Karpas-422 (cell line): ENCODE measurements at places on chromosomes 6 and 20. TPM values are rescaled to one million over a fixed set of nuclear protein-coding genes. Genes with fewer than 3 reads are reported as not detected.

FLRT3 gene
- not detected in 2 replicates for total RNA-seq

RIPOR3 gene
- not detected in 2 replicates for total RNA-seq

DOP1A gene
- 33.6 and 50.2 TPM in 2 replicates for total RNA-seq

PPP1R14C gene
- total RNA-seq: 0.32 TPM in 1 of 2 replicates, not detected in the other

TTK gene
- total RNA-seq: 28.0 and 52.0 TPM in 2 replicates

BCL2L1 gene
- 41.0 and 56.1 TPM in 2 replicates for total RNA-seq

CTCFL gene
- total RNA-seq: not detected in 2 replicates

RSPO4 gene
- total RNA-seq: not detected in 2 replicates

MACROD2 gene
- total RNA-seq: 0.04 and 0.15 TPM in 2 replicates

KIF25 gene
- not detected in 2 replicates for total RNA-seq

SLC32A1 gene
- not detected in 2 replicates for total RNA-seq

GRCh38 chr6:23031986-23032385 lies 462.6 kb downstream of the HDGFL1 start:
- H3K27ac ChIP-seq: no peak overlapping the region
- H3K4me1 ChIP-seq: no peaks in the 10 kb centered on the region
- no peaks in the 10 kb centered on the region for H3K27me3 ChIP-seq
- H3K36me3 ChIP-seq: no peaks in the 10 kb centered on the region
- DNase-seq: no peak

GRCh38 chr20:50292591-50293283 lies 102.1 kb downstream of the CEBPB start:
- H3K36me3 ChIP-seq: no peaks in the 10 kb centered on the region
- no peak overlapping the region for H3K4me3 ChIP-seq
- no peak for DNase-seq
- H3K27ac ChIP-seq: no peak overlapping the region

DNA sequence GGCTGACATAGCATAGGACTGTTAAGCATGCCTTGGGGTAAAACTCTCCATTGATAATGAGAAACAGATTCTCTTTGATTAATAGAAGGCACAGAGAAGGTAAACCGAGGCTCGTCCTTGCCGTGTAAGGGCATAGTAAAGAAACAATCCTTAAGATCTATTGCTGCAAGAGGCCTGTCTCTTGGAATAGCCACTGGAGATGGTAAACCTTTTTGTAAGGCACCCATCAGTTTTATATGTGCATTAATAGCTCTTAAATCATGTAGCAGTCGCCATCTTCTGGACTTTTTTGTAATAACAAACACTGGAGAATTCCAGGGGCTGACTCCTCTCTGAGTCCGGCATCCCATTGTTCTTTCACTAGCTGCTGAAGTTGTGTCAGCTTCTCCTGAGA lies 8.4 kb upstream of the ABHD12 start:
- no peaks in the 10 kb centered on the region for H3K36me3 ChIP-seq
- H3K4me3 ChIP-seq: no peak overlapping the region
- no peaks in the 10 kb centered on the region for H3K27me3 ChIP-seq
- DNase-seq: peak; percentile 80
- no peak overlapping the region for H3K27ac ChIP-seq
- H3K4me1 ChIP-seq: peaks cover 18% of the 10 kb centered on the region

- no peak overlapping the region for H3K4me3 ChIP-seq
- no peak for DNase-seq
- H3K4me1 ChIP-seq: no peaks in the 10 kb centered on the region
- H3K27ac ChIP-seq: no peak overlapping the region
Observed at GRCh38 chr6:149385998-149386646, 13.9 kb upstream of the SUMO4 start.

DNA sequence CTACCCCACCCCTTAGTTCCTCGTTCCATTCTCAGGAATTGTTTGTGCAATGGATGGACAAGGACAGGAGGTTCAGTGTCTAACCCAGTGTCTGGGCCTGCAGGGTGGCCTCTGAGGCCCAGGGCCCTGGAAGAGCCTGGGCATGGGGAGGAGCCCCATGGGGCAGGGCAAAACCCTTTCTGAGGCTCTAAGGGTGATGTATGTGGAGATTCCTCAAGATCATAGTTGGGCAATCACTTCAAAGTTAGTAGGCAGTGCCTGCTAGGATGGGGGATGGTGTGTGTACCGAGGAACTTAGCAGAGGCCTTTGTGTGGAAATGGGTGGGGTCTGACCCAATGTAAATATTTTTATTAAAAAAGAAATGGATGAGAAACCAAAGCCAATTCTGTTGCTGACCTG lies 6.7 kb upstream of the C2 start:
- DNase-seq: no peak
- H3K36me3 ChIP-seq: no peaks in the 10 kb centered on the region
- H3K4me1 ChIP-seq: no peaks in the 10 kb centered on the region
- H3K4me3 ChIP-seq: no peak overlapping the region
- H3K27ac ChIP-seq: no peak overlapping the region
- no peaks in the 10 kb centered on the region for H3K27me3 ChIP-seq

DNA sequence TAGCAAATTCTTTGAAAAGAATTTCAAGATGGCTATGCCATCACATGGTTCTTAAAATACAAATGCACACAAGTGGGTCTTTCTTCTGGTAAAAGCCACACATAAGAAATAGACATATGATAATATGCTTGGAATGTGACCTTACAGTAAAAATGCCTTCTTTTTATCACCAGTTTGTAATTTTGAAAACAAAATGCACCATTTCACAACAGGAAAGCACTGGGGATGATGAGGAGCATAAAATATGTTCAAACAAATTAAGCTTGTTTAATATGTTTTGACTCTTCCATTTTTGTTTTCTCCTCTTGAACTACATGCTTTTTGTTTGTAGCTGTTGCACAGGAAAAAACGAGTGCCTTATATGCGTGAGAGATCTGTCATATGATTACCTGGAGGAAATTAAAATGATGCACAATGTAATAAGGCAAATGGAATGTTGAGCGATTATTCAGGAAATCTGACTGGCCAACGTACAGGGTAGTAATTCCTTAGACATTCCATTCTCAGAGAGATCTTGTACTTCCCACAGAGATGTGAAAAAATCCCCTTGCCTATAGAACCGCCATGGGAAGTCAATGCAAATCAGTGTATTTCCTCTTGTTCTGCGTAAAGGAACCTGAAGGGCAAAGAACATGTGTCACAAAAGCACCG lies 911.6 kb downstream of the TFAP2A start:
- no peak for DNase-seq
- H3K27me3 ChIP-seq: no peaks in the 10 kb centered on the region
- no peaks in the 10 kb centered on the region for H3K36me3 ChIP-seq
- no peaks in the 10 kb centered on the region for H3K4me1 ChIP-seq
- no peak overlapping the region for H3K27ac ChIP-seq

DNA sequence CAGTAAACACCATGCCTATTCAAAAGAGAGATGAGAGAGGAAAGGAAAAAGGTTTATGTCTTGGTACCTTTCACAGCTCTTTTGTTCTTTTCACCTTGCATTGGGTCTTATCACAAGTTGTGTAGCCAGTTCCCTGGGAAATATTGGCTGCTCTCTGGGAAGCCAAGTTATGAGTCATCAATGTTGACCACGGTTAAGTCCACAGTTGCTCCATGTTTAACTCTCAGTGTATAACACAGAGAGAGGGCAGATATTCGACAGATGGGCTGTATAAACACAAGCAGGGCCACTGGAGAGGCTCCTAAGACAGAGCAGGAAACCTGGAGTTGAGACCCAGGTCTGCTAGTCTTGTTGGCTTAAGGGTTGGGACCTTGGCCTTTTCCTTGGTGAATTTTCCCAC lies 718.6 kb downstream of the QKI start:
- H3K27ac ChIP-seq: no peak overlapping the region
- H3K4me1 ChIP-seq: no peaks in the 10 kb centered on the region
- DNase-seq: no peak
- H3K4me3 ChIP-seq: no peak overlapping the region
- H3K36me3 ChIP-seq: no peaks in the 10 kb centered on the region
- no peaks in the 10 kb centered on the region for H3K27me3 ChIP-seq

DNA sequence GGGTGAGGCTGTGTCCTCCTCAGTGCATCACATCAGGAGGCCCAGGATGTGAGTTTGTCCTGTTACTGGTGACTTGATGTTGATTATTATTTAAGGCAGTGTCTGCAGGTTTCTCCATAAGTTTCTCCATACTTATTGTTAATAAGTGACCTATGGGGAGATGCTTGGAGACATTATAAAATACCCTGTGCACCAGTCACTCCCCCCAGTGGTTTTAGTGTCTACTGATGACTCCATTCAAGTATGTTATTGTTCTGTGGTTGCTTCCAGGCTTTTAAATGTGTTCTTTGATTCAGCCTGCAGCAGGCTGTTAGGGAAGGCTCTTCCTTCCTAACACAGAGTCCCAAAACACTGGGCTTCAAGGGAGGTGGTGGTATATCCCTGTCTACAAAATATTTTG lies 14.6 kb upstream of the CST3 start:
- DNase-seq: no peak
- no peak overlapping the region for H3K4me3 ChIP-seq
- H3K27ac ChIP-seq: no peak overlapping the region
- no peaks in the 10 kb centered on the region for H3K4me1 ChIP-seq

GRCh38 chr6:112298816-112299281 lies 44.5 kb upstream of the LAMA4 start:
- H3K27me3 ChIP-seq: no peaks in the 10 kb centered on the region
- no peaks in the 10 kb centered on the region for H3K36me3 ChIP-seq
- no peak overlapping the region for H3K4me3 ChIP-seq
- DNase-seq: no peak
- no peak overlapping the region for H3K27ac ChIP-seq

GRCh38 chr6:52089758-52090348 lies 2.4 kb upstream of the PKHD1 start:
- no peaks in the 10 kb centered on the region for H3K27me3 ChIP-seq
- H3K27ac ChIP-seq: no peak overlapping the region

DNA sequence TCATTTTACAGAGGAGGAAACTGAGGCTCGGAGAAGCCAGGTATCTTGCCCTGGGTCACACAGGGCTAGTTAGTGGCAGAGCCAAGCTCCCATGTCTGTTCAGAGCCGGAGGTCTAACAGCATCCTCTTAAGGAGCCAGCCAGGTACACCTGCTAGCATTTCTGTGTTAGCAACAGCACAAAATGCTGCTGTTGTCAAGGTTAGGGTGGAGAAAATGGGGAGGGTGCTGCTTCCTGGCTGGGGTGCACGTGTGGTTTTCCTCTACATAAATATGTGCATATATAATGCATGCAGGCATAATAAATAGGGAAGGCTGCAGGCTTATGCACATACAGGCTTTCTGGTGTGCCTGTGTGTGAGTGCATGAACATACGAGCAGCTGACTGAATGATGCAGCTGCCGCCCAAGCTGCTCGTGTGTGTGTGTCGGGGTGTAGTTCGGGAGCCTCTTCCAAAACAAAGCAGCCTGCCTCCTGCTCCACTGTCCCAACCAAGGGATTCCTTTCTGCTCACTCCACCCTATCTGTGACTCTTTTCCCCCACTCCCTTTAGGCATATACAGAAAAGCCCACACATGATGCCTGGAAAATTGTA lies 86.6 kb downstream of the CD40 start:
- no peak for DNase-seq
- H3K4me1 ChIP-seq: no peaks in the 10 kb centered on the region
- no peak overlapping the region for H3K4me3 ChIP-seq
- H3K36me3 ChIP-seq: no peaks in the 10 kb centered on the region
- no peaks in the 10 kb centered on the region for H3K27me3 ChIP-seq

GRCh38 chr6:33278810-33279209 lies 1.9 kb downstream of the B3GALT4 start:
- no peaks in the 10 kb centered on the region for H3K27me3 ChIP-seq
- H3K4me1 ChIP-seq: peaks cover 55% of the 10 kb centered on the region
- no peak for DNase-seq
- H3K4me3 ChIP-seq: no peak overlapping the region

- H3K4me1 ChIP-seq: no peaks in the 10 kb centered on the region
- no peaks in the 10 kb centered on the region for H3K36me3 ChIP-seq
- no peak overlapping the region for H3K4me3 ChIP-seq
- no peaks in the 10 kb centered on the region for H3K27me3 ChIP-seq
Observed at GRCh38 chr6:167408235-167408869, 83.5 kb downstream of the TTLL2 start.

GRCh38 chr6:75842191-75842590 lies 93.2 kb downstream of the MYO6 start:
- DNase-seq: no peak
- no peak overlapping the region for H3K27ac ChIP-seq
- no peak overlapping the region for H3K4me3 ChIP-seq

- H3K27me3 ChIP-seq: no peaks in the 10 kb centered on the region
- peaks cover 29% of the 10 kb centered on the region for H3K4me1 ChIP-seq
- H3K36me3 ChIP-seq: peaks cover 8% of the 10 kb centered on the region; the same call in 1 of the 2 replicates
- H3K27ac ChIP-seq: no peak overlapping the region
- DNase-seq: no peak
Observed at GRCh38 chr6:30322527-30323501, 3.9 kb upstream of the TRIM39 start.

- no peak for DNase-seq
- no peaks in the 10 kb centered on the region for H3K4me1 ChIP-seq
- no peaks in the 10 kb centered on the region for H3K27me3 ChIP-seq
Observed at GRCh38 chr20:63693733-63694583, 2.5 kb upstream of the TNFRSF6B start.

- H3K4me1 ChIP-seq: peaks cover 17% of the 10 kb centered on the region
- DNase-seq: no peak
- no peak overlapping the region for H3K4me3 ChIP-seq
- H3K27ac ChIP-seq: no peak overlapping the region
Observed at GRCh38 chr6:149987602-149988107, 23.9 kb downstream of the ULBP1 start.

DNA sequence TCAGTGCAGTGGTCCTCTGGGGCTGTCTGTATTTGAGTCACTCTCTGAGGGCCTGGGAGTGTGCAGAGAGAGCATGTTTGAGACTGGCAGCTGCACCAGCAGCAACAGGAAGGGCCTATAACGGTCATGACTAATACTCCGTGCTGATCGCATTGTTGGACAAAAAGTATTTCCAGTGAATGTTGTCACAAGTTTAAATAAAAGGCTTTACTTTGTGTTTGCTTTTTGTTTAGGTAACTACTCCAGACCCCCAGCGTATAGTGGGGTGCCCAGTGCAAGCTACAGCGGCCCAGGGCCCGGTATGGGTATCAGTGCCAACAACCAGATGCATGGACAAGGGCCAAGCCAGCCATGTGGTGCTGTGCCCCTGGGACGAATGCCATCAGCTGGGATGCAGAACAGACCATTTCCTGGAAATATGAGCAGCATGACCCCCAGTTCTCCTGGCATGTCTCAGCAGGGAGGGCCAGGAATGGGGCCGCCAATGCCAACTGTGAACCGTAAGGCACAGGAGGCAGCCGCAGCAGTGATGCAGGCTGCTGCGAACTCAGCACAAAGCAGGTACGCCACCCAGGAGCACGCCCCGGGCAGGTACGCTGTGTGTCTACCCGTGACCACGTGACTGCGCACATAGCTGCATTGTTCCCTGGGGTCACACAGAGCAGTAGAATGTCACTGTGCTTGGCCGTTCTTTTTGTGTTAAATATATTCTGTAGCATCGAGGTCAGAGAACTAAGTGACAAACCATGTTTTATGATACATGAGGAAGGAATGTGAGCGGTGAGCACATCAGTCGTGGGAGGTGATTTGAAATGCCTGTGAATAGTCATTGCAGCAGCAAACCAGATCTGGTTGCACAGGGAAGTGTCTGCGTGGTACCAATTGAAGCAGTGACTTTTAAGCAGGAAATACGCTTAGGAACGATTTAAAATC lies 174.7 kb downstream of the TMEM242 start:
- H3K4me1 ChIP-seq: no peaks in the 10 kb centered on the region
- no peak overlapping the region for H3K27ac ChIP-seq
- DNase-seq: no peak
- H3K36me3 ChIP-seq: peaks cover 9% of the 10 kb centered on the region; the same call in 1 of the 2 replicates

GRCh38 chr20:5949943-5950270 lies 426 bp downstream of the TRMT6 start:
- H3K36me3 ChIP-seq: peaks cover 58% of the 10 kb centered on the region
- no peak for DNase-seq
- H3K27me3 ChIP-seq: no peaks in the 10 kb centered on the region
